GM23248 (cell line): ENCODE measurements at places on chromosomes 1 and 21. TPM values are rescaled to one million over a fixed set of nuclear protein-coding genes. Genes with fewer than 3 reads are reported as not detected.

Gene CFHR2
- not detected in 2 replicates for total RNA-seq

Gene ST6GALNAC5
- 12.1 and 12.2 TPM in 2 replicates for total RNA-seq

Gene ADORA1
- total RNA-seq, result 0.89 and 5.8 TPM in 2 replicates

Gene CLCA1
- total RNA-seq, result not detected in 2 replicates

Gene ELF3
- total RNA-seq, result under 0.01 TPM in 1 of 2 replicates, not detected in the other

Gene JAM2
- 0.13 and 1.9 TPM in 2 replicates for total RNA-seq

Gene PLA2G5
- not detected in 2 replicates for total RNA-seq

Gene CHRNB2
- not detected in 2 replicates for total RNA-seq

Gene IGSF3
- 0.22 and 0.51 TPM in 2 replicates for total RNA-seq

Gene TRAF5
- total RNA-seq, result 7.7 and 9.9 TPM in 2 replicates

Gene KRTAP10-2
- total RNA-seq, result not detected in 2 replicates

Gene NCMAP
- not detected in 2 replicates for total RNA-seq

Gene PGBD5
- 0.32 and 3.8 TPM in 2 replicates for total RNA-seq

Gene THEM5
- not detected in 2 replicates for total RNA-seq

Gene PFDN2
- total RNA-seq, result 32.4 and 35.9 TPM in 2 replicates

Gene SPRR4
- total RNA-seq, result not detected in 2 replicates

Gene OR2AK2
- not detected in 2 replicates for total RNA-seq

Gene PRAMEF26
- total RNA-seq, result not detected in 2 replicates

Gene CFHR5
- total RNA-seq, result not detected in 2 replicates

Gene SDC3
- 39.7 and 40.7 TPM in 2 replicates for total RNA-seq

Gene TCHHL1
- not detected in 2 replicates for total RNA-seq

Gene LIPI
- total RNA-seq, result not detected in 2 replicates

Gene IFT25
- total RNA-seq, result 5.3 and 18.4 TPM in 2 replicates

Gene NUDT4B
- total RNA-seq, result 24.0 and 47.0 TPM in 2 replicates
